ENCODE measurements at places on chromosomes 2 and 18. TPM values are rescaled to one million over a fixed set of nuclear protein-coding genes. Genes with fewer than 3 reads are reported as not detected.

Gene TDRD15
- total RNA-seq, result not detected

Gene MROH2A
- not detected for total RNA-seq

Gene MC2R
- total RNA-seq, result not detected

Gene TMEFF2
- total RNA-seq, result not detected

Gene STARD6
- total RNA-seq, result not detected

Gene ARHGAP25
- 0.34 TPM for total RNA-seq

Gene GBX2
- not detected for total RNA-seq

All from melanocyte of skin (primary cell).